ENCODE measurements at places on chromosomes 6 and 20.

DNA sequence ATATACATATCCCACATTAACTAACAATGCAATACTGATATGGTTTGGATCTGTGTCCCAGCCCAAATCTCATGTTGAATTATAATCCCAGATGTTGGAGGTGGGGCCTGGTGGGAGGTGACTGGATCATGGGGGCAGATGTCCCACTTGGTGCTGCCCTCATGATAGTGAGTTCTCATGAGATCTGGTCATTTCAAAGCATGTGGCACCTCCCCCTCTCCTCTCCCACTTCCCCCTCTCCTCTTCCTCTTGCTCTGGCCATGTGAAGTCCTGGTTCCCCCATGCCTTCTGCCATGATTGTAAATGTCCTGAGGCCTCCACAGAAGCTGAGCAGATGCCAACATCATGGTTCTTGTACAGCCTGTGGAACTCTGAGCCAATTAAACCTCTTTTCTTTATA lies 71.2 kb downstream of the FYN start:
- no peak for DNase-seq

GRCh38 chr6:45676380-45676779 lies 298.6 kb upstream of the SUPT3H start:
- no peak for DNase-seq

DNA sequence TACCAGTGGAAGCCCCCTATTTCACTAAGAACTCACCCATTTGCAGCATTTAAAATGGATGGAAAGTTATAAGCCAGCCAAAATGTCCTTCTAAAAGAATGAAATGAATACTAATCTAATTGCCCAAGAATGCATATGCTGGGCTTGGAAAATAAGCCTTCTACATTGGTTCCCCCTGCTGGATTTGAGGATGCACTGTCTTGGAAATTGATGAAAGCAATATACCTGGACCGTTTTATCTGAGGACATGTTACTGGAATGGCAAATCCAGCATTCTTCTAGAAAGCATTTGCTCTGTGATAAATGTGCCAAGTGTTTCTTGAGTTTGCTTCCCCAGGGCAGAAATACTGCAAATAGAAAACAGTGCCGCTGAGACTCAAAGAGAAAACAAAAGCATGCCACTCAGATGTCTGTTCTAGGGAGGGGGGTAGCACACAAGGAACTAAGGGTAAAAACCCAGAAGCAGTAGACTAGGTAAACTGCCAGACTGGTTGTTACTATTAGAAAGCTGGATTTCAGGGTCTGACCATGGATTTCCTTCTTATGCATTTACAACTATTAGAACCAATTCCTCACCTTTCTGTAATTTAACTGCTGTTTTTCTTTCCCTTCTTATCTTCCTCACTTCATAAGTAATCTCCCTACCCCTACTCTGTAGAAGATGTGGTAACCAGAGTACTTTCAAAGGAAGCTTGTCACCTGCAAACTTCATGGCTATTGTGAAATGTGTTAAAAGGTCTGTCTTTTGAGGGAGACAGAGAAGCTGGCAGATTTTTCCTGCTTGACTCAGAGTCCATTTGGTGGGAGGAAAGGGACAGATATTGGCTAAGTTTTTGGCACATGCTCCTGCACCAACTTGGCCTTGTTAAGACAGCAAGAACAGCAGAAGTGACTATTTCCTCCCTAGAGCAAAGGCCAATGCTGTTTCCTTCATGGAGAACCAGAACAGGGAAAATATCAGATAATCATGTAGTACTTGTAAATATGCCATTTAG lies 642.6 kb downstream of the KIF16B start:
- DNase-seq: no peak

DNA sequence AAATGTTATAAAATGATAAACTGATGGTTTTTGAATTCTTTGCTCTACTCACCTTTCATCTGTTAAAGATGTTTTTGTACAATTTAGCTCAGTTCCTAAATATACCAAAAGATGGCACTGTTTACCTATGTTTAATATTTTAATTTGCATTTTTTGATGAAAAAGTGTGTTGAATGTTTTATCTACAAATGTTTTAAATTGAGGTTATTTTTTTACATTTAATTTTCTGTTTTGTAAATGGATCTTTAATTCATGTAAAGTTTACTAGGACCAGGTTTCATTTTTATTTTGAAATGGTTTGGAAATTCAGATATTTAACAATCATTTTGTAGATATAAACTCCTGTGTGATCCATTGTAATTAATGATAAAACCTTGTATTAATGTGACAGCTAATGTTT lies 30.0 kb downstream of the CDKAL1 start:
- DNase-seq: peak; percentile 25

GRCh38 chr6:143468026-143468425 lies 17.4 kb downstream of the PEX3 start:
- no peak for DNase-seq

DNA sequence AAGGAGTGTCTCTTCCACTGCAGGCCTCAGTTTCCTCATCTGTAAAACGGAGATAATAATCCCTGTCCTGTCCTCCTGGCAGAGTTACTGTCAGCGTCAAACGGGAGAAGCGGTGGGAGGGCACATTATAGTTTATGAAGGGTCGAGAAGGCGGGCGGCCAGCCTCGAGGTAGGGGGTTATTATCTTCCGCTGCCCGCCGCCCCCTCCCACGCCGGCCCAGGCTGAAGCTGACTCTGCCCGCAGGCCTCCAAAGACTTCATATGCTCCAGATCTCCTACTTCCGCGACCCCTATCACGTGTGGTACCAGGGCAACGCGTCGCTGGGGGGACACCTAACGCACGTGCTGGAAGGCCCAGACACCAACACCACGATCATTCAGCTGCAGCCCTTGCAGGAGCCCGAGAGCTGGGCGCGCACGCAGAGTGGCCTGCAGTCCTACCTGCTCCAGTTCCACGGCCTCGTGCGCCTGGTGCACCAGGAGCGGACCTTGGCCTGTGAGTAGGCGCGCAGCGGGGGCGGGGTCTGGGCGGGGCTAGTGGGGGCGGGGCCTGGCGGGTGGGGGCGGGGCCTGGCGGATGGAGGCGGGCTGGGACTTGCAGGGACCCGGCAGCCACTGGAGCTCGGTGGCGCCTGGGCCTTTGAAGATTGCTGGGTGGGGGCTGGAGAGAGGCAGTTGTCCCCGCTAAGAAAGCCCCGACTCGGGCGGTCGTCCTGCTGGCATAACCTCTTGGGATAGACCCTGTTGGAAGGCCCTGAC lies 2.8 kb downstream of the PROCR start:
- DNase-seq: no peak

- DNase-seq: peak; percentile 7
Measured at GRCh38 chr6:125154118-125154760, 666 bp downstream of the TPD52L1 start.

DNA sequence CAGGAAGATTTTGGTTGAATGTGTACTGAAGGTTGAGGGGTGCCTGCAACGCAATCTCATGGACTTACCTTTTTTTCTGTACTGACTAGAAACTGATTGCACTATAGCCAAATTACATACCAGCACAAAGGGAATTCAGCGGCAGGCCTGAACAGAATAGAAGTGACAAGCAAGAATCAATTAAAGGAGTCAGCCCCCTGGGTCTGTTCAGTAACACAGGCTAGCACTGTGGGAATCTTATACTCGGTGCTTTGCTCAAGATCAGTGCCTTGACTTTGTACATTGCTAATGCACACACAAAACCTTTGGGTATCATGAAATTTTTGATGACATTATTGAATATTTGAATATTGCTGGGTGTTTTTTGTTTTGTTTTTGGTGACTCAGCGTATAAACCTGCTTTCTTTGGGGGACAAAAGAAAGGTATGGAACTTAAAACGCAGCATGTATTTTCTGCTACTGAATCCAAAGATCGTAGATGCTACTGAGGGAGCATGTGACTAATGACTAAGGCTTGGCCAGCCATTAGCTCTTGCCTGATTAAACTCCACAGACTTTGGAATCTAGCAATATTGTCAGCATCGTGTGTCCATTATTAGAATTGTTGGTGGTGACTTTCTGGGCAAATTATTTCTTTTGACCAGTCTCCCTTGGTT lies 236.6 kb downstream of the ARID1B start:
- DNase-seq: no peak

GRCh38 chr6:125932451-125932795 lies 24.1 kb upstream of the HINT3 start:
- DNase-seq: no peak

GRCh38 chr6:45538641-45539547 lies 161.2 kb upstream of the SUPT3H start:
- no peak for DNase-seq

DNA sequence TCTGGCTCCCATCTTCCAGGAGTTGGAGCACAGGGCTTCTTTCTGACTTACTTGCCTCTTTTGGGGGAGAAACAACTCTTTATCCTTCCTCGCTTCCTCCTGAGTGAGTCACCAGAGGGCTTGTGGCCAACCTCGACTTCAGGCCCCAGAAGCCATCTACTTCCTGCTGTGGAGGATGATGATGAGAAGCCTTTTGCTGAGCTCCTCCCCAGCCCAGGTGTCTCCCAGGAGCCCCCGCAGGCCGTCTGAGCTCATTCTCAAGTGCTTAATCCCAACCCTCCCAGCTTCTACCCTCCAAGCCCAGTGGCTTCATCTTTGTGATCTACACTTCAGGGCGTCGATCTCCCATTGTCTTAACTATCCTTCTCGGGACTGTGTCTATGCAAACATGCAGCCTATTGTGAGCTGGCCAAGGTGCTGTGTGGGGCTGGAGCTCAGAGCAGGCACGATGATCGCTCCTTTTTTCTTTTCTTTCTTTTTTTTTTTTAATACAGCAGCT lies 27.9 kb downstream of the SDCBP2 start:
- no peak for DNase-seq

GRCh38 chr6:110360676-110361075 lies 2.5 kb upstream of the METTL24 start:
- no peak for DNase-seq

DNA sequence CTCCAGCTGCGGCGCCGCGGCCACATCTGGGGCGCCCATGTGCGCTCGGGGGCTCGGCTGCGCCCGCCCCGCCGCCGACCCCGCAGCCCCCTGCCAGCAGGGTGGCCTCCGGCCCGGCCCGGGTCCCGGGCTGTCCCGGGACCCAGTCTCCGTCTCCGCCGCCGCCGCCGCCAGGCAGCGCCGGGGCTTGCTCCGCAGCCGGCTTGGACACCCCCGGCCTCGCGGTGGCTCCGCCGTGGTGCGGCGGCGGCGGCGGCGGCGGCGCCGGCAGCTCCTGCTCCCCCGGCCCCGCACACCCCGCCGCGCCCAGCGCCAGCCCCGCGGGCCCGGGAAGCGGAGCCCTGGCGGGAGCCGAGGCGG lies 219 bp downstream of the ISM1 start:
- DNase-seq: no peak

DNA sequence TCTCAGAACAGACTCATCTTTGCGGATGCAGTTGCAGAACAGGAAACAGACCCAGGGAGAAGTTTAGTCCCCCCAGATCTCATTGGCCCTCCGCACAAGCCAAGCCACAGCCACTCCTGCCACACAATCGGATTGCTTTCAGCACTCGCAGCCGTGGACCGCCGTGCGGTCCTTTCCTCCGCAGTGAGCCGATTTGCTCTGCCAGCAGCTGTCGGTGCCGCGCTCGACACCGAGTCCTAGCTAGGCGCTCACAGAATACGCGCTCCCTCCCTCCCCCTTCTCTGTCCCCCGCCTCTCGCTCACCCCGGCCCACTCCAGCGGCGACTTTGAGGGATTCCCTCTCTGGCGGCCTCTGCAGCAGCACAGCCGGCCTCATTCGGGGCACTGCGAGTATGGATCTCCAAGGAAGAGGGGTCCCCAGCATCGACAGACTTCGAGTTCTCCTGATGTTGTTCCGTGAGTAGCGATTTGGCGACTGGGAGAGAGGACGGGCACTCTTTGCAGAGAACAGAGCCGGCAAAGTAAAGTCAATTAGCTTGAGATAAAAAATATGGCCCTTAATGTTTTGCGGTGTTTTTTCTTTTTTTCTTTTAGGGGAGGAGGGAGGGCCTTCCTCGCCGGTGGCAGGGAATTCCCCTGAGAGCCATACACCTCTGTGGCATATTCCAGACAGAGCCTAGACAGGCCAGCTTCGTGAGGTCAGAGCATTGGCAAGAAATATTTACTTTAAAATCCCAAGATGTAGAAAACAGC lies at the start of gene LAMP5:
Gene LAMP5, plus strand, starts transcription at position 130 of the 753 bp plus-strand sequence. Its CDS starts 263 bp downstream, at position 393.
- DNase-seq: no peak
